ENCODE measurements at places on chromosomes 11 and 22.

- DNase-seq: no peak
These were observed at the start of gene DLG2 for GRCh38 chr11:85627332-85627997. Gene DLG2 (minus strand): TSS chr11:85627344.

DNA sequence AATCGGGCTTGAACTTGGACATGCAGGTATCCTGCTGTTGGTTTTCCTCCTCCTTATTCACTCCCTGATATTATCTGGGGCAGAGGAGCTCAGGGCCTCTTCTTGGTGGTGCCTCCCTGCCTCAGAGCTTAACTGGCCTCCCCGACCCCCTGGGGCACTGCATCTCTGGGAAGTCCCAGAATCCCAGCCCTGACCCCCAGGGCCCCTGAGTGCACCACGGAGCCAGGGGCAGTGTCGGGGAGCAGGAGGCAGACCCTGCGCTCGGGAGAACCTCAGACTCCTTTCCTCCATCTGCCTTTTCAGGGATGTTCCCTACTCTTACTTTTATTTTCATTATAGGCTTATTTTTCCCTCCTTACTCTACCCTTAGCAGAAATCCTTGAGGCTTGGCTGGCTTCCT lies 537.0 kb downstream of the BRD1 start:
- no peak for DNase-seq

GRCh38 chr22:29205594-29206371 lies at the start of gene EMID1:
Gene EMID1 (plus strand): TSS chr22:29205896. CDS start chr22:29206039, 143 bp downstream.
- no peak for DNase-seq

GRCh38 chr22:37174964-37175363 lies 13.1 kb downstream of the C1QTNF6 start:
- DNase-seq: no peak

GRCh38 chr22:46107089-46107664 lies 43.1 kb upstream of the PPARA start:
- DNase-seq: no peak

DNA sequence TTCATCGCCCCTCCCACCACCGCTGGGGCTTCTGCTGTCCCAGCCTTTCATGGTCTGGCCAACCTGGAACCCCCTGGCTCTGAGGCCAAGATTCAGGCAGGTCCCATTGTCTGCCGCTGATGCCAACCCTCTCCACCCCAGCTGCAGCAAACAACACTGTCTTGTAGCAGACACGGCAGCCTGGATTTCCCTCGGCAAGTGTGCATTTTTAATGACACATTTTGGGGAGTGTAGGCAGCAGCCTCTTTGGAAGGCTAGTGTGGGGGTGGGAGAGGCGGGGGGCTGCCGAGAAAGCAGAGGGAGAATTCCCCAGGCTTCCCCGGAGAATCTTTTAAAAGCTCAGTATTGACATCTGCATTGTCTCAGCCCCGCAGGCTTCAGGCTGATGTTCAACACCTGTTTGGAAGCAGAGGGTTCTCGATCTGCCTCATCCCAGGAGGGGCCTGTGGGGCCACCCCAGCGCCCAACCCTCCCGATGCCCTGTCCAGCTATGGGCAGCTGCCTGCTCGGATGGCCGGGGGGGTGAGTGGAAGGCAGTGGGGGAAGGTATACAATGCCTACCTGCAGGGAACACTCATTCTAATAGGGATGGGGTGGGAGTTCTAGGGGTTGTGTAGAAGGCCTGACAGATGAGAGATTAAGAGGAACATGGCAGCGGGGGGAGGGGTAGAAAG lies 41.5 kb downstream of the NECTIN1 start:
- DNase-seq: no peak

GRCh38 chr11:789943-790342 lies at the start of gene CEND1:
Gene CEND1 (minus strand): TSS chr11:790090. CDS start chr11:788576, 1,514 bp downstream.
- DNase-seq: no peak

DNA sequence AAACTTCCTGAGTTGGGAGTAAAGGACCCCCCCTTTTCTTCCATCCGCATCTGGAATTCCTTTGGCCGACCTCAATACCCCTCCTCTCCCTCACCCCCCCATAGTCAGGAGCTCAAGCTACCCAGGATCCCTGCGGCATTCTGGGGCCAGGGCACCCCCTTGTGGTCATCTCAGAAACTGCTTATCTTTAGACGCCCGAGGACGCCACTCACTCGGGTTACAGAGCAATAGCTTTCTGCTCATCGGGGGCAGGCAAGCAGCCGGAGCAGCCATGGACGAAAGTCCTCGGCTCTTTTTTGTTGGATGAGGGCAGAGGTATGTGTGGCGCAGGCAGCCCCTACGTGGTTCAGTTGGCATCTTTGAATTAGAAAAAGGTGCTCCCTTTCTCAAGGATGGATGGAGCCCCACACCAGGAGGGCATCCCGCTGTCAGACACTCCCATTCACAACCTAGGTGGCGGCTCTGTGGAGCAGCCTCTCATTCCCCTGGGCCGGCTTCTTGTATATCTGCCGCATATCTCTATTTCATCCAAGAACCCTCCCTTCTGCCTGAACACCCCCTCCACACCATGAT lies 2.3 kb downstream of the C1QTNF5 start:
- DNase-seq: no peak
